ENCODE measurements at places on chromosomes 3 and 15. TPM values are rescaled to one million over a fixed set of nuclear protein-coding genes. Genes with fewer than 3 reads are reported as not detected.

Gene CCR9
- not detected for total RNA-seq

- no peaks in the 10 kb centered on the region for H3K27me3 ChIP-seq
- no peak overlapping the region for H3K27ac ChIP-seq
- H3K4me3 ChIP-seq, result no peak overlapping the region
- no peaks in the 10 kb centered on the region for H3K36me3 ChIP-seq
- DNase-seq, result no peak
- no peaks in the 10 kb centered on the region for H3K4me1 ChIP-seq
Measured at GRCh38 chr3:143859465-143860203, 11.4 kb upstream of the SLC9A9 start.

GRCh38 chr3:154625756-154626155 lies 195.8 kb upstream of the GPR149 start:
- DNase-seq, result no peak
- H3K4me3 ChIP-seq, result no peak overlapping the region
- H3K27me3 ChIP-seq, result no peaks in the 10 kb centered on the region
- H3K27ac ChIP-seq, result no peak overlapping the region

- no peak for DNase-seq
- no peak overlapping the region for H3K27ac ChIP-seq
- no peaks in the 10 kb centered on the region for H3K4me1 ChIP-seq
- no peak overlapping the region for H3K4me3 ChIP-seq
- H3K27me3 ChIP-seq, result no peaks in the 10 kb centered on the region
- H3K36me3 ChIP-seq, result no peaks in the 10 kb centered on the region
Measured at GRCh38 chr3:155352900-155353490, 59.5 kb upstream of the STRIT1 start.

Gene LINS1
- total RNA-seq, result 20.9 TPM

GRCh38 chr3:79086514-79086913 lies 681.3 kb downstream of the ROBO1 start:
- no peak overlapping the region for H3K27ac ChIP-seq
- no peaks in the 10 kb centered on the region for H3K4me1 ChIP-seq
- peak; percentile 38 for DNase-seq
- no peaks in the 10 kb centered on the region for H3K27me3 ChIP-seq
- H3K36me3 ChIP-seq, result no peaks in the 10 kb centered on the region

DNA sequence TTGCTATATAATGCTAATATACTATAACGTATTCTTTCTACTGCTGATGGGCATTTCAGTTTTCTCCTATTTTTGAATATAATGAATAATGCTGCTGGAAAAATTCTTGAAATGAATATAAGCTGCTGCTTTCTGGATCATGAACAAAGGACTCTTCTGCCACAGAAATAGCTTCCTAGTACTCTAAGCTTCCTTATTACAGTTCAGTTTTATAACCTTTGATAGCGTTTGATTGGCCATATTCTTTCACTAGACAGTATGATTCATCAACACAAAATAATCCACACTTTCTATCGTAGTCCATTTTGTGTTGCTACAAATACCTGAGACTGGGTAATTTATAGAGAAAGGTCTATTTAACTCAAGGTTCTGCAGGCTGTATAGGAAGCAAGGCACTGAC lies 16.4 kb upstream of the UBE3A start:
- H3K4me3 ChIP-seq, result no peak overlapping the region
- no peaks in the 10 kb centered on the region for H3K4me1 ChIP-seq
- H3K36me3 ChIP-seq, result no peaks in the 10 kb centered on the region
- no peak for DNase-seq

DNA sequence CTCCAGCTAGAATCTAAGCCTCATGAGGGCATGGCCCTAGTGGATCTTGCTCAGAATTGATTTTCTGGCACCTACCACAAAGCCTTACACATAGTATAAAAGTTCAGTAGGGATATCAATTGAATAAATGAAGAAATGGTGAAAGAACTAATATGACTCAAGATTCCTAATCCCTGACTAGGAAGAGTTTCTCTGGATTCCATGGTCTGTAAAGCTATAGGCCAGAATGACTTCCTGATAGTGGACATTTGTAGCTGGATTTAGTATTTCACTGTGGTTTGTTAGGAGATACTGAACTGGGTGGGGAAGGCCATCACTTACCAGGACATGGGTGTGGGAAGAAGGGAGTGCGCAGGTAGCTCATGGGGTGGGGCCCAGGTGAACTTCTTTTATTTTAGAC lies 168.9 kb downstream of the RAP2B start:
- H3K36me3 ChIP-seq, result no peaks in the 10 kb centered on the region
- no peak overlapping the region for H3K27ac ChIP-seq
- no peaks in the 10 kb centered on the region for H3K4me1 ChIP-seq
- no peaks in the 10 kb centered on the region for H3K27me3 ChIP-seq
- H3K4me3 ChIP-seq, result no peak overlapping the region

GRCh38 chr3:64878362-64878761 lies 190.6 kb upstream of the ADAMTS9 start:
- H3K27ac ChIP-seq, result no peak overlapping the region
- no peak overlapping the region for H3K4me3 ChIP-seq
- no peak for DNase-seq
- H3K4me1 ChIP-seq, result no peaks in the 10 kb centered on the region
- no peaks in the 10 kb centered on the region for H3K36me3 ChIP-seq
- H3K27me3 ChIP-seq, result no peaks in the 10 kb centered on the region

DNA sequence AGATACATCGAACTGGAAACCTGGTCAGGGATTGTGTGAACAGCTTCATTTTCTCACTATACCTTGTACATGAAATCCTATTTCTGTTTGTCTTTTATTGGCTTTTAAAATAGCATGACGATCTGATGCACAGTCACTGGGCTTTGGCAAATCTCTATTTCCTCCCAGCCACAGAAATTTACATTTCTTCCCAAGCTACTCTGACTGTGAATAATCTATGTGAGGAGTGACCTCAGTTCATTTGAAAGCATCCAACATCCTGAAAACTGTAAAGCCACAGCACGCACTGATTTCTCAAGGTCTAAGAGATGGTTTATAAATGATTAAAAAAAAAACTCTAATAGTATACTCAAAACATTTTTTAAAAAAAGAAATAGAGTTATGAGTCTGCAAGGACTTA lies 450.3 kb downstream of the IL5RA start:
- no peaks in the 10 kb centered on the region for H3K27me3 ChIP-seq
- H3K4me1 ChIP-seq, result no peaks in the 10 kb centered on the region
- no peaks in the 10 kb centered on the region for H3K36me3 ChIP-seq
- no peak overlapping the region for H3K4me3 ChIP-seq
- DNase-seq, result no peak

GRCh38 chr3:56137415-56137814 lies 330.9 kb downstream of the ERC2 start:
- no peak for DNase-seq
- H3K4me3 ChIP-seq, result no peak overlapping the region
- H3K4me1 ChIP-seq, result no peaks in the 10 kb centered on the region
- H3K36me3 ChIP-seq, result no peaks in the 10 kb centered on the region
- no peak overlapping the region for H3K27ac ChIP-seq
- H3K27me3 ChIP-seq, result no peaks in the 10 kb centered on the region

DNA sequence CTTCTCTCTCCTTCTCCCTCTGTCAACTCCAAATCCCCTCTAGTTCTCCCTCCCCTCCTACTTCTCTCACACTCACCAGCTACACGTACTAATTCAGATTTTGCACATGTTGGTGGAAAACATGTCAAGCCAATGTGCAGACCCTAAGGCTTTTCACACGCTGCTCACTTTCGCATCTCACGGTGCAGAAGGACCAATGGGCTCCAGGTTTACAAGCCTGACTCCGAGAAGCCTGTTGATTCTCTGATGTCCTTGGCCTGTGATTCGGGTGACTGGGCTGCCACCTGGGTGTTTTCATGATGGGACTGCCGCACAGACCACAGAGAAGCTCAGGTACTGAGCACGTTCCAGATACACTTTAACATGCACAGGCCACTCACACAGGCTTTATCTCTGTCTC lies 3.7 kb downstream of the FOXL2NB start:
- peaks cover 99% of the 10 kb centered on the region for H3K27me3 ChIP-seq
- H3K4me1 ChIP-seq, result peaks cover 28% of the 10 kb centered on the region
- H3K36me3 ChIP-seq, result no peaks in the 10 kb centered on the region
- H3K4me3 ChIP-seq, result no peak overlapping the region
- DNase-seq, result no peak

DNA sequence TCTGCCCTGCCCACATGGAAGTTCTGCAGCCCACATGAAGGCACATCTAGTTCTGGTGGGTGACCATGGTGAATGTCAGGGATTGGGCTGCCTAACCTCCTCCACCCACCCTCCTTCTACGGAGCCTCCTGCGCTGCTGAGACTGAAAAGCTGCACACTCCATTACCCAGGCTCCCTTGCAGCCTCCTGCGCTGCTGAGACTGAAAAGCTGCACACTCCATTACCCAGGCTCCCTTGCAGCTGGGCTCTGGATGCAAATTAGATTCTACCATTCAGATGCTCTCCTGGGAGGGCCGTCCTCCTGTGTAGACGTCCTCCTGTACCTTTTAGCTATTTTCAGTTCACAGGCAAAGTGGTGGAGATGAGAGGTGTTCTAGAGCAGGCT lies 32.1 kb downstream of the POMGNT2 start:
- H3K4me1 ChIP-seq, result no peaks in the 10 kb centered on the region
- H3K36me3 ChIP-seq, result no peaks in the 10 kb centered on the region
- no peak overlapping the region for H3K4me3 ChIP-seq
- no peak for DNase-seq
- H3K27ac ChIP-seq, result no peak overlapping the region

GRCh38 chr15:33586786-33587697 lies 276.3 kb downstream of the RYR3 start:
- no peaks in the 10 kb centered on the region for H3K4me1 ChIP-seq
- no peaks in the 10 kb centered on the region for H3K36me3 ChIP-seq
- no peak overlapping the region for H3K4me3 ChIP-seq
- DNase-seq, result no peak
- no peaks in the 10 kb centered on the region for H3K27me3 ChIP-seq
- no peak overlapping the region for H3K27ac ChIP-seq

DNA sequence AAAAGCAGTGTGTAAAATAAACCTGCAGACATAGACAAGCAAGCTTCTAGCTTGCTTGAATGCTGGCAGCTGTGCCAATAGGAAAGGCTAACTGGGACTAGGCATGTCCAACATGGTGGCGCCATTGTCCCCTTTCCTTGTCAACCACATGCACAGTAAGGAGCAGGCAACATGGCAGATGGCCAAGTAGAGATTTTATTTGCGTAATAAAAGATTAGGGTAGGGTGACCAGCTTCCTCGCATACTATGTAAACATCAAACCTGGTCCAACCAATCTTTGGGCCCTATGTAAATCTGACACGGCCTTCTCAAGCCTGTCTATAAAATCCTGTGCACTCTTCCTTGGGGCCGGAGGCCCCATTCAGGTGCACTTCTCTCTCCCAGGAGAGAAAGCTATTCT lies 575.4 kb upstream of the GOLIM4 start:
- DNase-seq, result no peak
- no peaks in the 10 kb centered on the region for H3K4me1 ChIP-seq
- H3K4me3 ChIP-seq, result no peak overlapping the region
- H3K36me3 ChIP-seq, result no peaks in the 10 kb centered on the region
- no peaks in the 10 kb centered on the region for H3K27me3 ChIP-seq

DNA sequence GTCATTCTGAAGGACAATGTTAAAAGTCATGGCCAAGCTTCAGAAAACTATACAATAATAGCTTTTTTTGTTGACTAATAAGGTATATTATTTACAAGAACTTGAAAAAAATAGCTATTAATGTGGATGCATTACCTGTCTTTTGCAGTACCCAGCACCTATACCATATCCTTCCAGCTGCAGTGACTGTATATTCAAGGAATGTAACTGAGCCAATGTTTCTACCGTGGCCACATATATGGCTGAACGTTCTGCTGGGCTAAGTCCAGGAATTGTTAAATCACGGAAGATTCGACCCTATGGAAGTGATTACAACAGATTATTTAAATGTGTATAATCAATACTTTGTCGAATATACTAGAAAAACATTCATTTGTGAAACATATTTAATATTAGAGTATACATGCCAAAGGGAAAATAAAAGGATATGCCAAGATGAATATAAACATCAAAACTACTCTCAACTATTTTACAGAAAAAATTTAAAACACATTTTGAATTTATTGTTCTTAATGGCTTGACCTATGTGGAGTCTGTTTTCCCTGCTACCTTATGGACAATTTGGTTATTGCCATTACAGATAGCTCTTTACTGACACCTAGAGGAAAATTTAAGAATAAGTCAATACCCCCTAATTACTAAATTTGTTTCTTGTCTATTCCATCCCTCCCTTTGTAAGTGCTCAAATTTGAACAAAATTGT lies 17.6 kb downstream of the ACAD11 start:
- H3K4me3 ChIP-seq, result no peak overlapping the region
- no peaks in the 10 kb centered on the region for H3K27me3 ChIP-seq
- H3K36me3 ChIP-seq, result no peaks in the 10 kb centered on the region
- no peaks in the 10 kb centered on the region for H3K4me1 ChIP-seq

Gene DLL4
- total RNA-seq, result 18.1 TPM

Gene APPL1
- 35.8 TPM for total RNA-seq

DNA sequence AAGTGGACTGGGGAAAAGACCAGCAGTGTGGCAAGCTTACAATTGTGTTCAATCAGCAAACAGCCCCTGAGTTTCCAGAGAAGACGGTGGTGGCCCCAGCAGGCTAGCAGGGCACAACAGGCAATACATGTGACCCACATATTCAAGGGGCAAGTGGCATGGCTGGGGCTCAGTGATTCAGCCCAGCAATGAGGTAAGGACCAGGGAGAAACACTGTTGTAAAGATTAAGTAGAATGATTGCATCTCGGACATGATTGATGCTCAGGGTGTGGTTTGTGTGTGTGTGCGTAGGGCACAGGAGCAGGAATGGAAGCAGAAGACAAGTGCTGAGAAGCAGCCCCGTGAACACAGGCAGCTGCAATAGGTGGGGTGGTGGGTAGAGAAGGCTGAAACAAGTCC lies 37.9 kb downstream of the KLHL6 start:
- H3K27ac ChIP-seq, result no peak overlapping the region
- H3K27me3 ChIP-seq, result no peaks in the 10 kb centered on the region
- DNase-seq, result no peak
- no peak overlapping the region for H3K4me3 ChIP-seq
- H3K36me3 ChIP-seq, result peaks cover 1% of the 10 kb centered on the region
- H3K4me1 ChIP-seq, result peaks cover 20% of the 10 kb centered on the region

Gene FXR1
- total RNA-seq, result 108 TPM

- DNase-seq, result no peak
- H3K4me3 ChIP-seq, result no peak overlapping the region
- H3K27ac ChIP-seq, result no peak overlapping the region
- H3K36me3 ChIP-seq, result no peaks in the 10 kb centered on the region
- H3K27me3 ChIP-seq, result no peaks in the 10 kb centered on the region
Measured at GRCh38 chr3:123424321-123424998, 24.4 kb downstream of the ADCY5 start.

Gene MINAR1
- 0.58 TPM for total RNA-seq

GRCh38 chr3:58093574-58094195 lies 85.5 kb downstream of the FLNB start:
- H3K4me3 ChIP-seq, result no peak overlapping the region
- H3K27me3 ChIP-seq, result no peaks in the 10 kb centered on the region
- H3K36me3 ChIP-seq, result peaks cover 38% of the 10 kb centered on the region
- H3K4me1 ChIP-seq, result no peaks in the 10 kb centered on the region
- no peak for DNase-seq
- H3K27ac ChIP-seq, result no peak overlapping the region

GRCh38 chr3:25751725-25752124 lies 31.5 kb downstream of the NGLY1 start:
- H3K4me3 ChIP-seq, result no peak overlapping the region
- DNase-seq, result no peak
- no peak overlapping the region for H3K27ac ChIP-seq
- H3K27me3 ChIP-seq, result no peaks in the 10 kb centered on the region
- H3K36me3 ChIP-seq, result peaks cover 36% of the 10 kb centered on the region
- H3K4me1 ChIP-seq, result no peaks in the 10 kb centered on the region
